Stimulated activated naive CD8-positive, alpha-beta T cell treated with anti-CD3 and anti-CD28 coated beads, Interleukin-15, amount 100 ng/mL, for 72 hours (primary cell): ENCODE measurements at places on chromosomes 16 and 17.
A peak's percentile ranks its signal among the peaks of the same experiment; 100 is the strongest.

DNA sequence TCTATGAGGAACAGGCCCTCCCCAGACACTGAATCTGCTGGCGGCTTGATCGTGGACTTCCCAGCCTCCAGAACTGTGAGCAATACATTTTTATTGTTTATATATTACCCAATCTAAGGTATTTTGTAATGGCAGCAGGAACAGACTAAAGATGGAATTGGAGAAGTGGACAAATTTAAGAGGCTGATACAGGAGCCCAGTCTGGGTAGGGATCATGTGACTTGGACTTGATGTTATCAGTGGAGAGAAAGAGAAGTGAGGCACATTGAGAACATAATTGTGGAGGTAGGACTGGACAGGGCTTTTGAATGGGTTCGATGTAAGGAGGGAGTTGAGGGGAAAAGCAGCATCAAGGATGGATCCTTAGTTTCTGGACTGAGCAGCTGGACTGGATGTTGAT, 93.8 kb downstream of the USP31 start:
- no peak for DNase-seq

GRCh38 chr17:63999680-64000531, 1.8 kb downstream of the PRR29 start:
- no peak for DNase-seq

GRCh38 chr16:19417640-19418039, at the start of gene TMC5:
TMC5 (plus strand) TSS chr16:19417883; CDS start chr16:19440039, 22,156 bp downstream.
- no peak for DNase-seq

DNA sequence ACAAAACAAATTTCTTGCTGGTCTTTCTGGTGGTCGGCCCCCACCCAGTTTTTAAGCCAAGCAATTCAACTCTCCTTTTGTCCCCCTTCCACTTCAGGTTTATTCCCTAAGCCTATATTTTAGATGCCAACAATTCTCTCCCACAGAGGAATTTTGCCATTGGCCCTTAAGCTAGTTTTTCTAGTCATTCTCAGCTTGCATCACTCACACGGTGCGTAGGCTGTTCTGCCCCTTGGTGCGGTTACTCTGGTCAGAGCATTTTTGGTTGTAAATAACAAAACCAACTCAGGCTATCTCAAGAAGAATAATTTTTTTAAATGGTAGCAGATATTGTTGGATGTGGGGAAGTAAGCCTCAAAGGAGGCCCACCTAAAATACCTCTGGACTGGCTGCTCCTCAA, 33.7 kb upstream of the DYNLL2 start:
- DNase-seq = no peak

- DNase-seq = no peak
These were observed 16.4 kb downstream of the LPO start for GRCh38 chr17:58254803-58255202.

DNA sequence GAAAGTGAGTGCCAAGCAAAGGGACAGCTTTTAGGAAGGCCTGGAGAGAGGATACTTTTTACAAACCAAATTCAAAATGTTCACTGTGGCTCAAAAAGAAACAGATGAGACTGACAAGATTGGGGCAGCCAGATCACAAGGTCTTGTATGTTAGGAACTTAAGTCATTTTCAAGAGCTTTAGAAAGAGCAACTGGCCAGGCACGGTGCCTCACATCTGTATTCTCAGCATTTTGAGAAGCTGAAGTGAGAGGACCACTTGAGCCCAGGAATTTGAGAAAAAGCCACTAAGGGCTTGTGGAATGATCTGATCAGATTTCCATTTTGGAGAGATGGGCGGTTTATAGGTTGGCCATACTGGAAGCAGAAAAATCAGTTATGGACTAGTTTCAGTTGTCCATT, 17.2 kb downstream of the SPAG9 start:
- DNase-seq = no peak

DNA sequence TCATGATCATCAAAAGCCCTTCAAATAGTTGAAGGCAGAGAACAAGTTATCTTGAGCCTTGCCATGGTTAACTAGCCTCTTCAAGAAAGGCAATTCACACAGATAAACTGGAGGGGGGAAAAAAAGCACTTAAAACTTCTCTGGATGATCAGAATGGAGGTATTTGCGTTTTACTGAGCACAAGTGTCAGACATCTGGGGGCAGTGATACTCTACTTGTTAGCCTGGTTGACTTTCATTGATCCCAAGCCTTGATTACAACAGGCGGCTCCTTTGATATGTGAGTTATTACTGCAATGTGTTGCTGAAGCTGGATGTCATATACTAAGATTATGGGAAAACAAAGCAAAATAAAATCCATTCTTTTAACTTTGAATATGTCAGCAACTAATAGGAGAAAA, 155.0 kb upstream of the HS3ST3A1 start:
- DNase-seq = no peak

DNA sequence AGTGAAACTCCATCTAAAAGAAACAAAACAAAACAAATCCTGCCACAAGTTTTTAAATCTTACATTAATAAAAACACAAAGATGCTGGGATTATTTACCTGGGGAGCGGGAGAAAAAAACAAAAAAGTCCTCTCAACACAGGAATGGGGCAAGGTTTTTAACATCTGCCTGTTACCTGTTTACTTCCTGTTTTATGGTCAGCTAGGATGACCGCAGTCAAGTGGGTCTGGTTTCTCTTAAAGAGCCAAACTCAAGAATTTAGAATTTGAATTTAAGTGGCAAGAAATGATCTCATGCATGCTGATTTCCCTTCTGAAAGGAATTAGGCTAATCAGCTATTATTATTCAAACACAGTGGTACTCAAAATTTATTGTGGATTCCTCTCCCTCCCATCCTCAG, 39.7 kb upstream of the TBC1D3K start:
- DNase-seq = no peak

DNA sequence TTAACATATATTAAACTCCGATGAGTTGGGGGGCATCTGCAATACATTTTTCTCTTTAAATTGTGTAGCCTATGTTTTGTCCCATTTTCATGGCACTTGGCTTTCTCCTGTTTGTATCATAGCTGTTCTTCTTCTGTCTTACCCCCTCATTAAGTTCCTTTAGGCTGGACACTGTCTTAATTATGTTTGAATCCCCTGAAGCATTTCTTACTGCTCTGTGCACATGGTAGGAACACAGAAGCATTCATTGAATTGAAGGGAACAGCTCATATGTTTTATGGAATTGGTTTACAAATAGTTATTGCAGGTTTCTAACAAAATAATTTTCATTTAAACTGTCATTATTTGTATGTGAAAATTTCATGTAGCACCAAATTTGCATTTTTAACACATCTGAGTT, 176.8 kb downstream of the TANC2 start:
- DNase-seq = no peak

DNA sequence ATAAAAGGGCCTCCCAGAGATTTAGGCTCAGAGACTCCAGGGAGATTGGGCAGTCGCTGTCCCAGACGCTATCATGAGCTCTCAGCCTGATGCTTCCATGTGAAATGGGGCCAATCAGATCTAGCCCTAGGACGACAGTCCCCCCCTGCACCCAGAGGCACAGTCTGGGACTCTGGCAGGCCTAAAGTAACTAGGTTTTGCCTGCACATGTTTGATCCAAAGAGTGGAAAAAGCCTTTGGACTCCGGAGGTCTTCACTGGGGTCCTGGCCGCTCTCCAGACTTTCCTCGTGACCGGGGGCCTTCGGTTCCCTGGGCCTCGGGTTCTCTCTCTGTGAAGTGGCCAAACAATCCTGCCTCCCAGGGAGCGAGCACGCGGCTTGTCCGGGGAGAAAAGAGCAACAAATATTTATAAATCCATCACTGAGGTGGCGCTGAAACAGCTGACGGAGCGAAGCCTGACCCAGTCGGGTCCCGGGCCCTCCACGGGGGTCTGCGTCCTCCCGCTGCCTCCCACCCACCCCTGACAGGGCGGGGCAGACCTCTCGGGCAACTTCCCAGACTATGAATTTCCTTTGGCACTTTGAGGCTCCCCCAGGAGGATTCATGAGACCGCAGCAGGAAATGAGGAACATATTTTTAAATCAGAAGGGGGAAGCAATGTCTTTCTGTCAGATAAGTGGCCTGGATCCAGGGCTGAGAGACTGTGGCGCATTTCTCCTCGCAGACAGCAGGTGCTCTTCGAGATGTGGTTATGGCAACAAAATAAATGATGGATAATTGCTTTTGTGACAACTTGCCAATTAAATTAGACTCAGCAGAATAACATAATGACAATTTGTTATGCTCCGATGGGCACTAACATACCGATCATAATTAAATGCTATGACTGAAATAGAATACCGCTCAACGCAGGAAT, 38.9 kb downstream of the MRPS23 start:
- DNase-seq = no peak

DNA sequence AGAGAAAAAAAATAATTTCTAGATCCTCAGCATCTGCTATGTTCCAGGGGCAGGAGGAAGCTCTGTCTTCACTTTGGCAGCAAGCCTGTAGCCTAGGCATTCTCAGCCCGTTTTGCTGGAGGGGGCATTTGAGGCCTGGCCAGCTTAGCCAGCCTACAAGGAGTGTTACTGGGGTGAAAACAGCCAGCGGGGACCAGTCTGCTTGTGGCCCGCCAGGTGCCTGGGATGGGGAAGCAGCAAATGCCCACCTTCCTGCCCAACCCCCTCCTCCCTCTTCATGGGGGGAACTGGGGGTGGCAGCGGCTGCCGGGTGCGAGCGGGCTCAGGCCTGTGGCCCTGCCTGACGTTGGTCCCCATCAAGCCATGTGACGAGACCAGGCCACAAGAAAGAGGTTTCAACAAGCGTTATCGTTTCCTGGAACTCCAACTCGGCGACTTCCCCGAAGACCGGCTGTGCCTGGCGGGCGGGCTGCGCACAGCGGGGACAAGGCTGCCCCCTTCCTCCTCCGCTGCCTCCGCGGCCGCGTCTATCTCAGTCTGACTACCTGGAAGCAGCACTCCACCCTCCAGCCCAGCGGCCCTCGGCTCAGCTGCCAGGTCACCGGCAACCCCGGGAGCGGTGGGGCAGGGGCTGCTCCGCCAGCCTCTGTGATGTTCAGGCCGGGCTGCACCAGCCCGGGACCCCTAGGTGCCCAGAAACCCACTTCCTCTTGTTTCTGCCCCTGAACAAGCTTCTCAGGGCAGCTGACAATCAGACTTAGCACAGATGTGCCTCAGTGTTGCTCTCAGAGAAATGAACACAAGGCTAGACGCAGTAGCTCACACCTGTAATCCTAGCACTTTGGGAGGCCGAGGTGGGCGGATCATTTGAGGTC, 22.9 kb downstream of the SOCS1 start:
- peak; percentile 92 for DNase-seq

- DNase-seq = no peak
These were observed 59.9 kb downstream of the OR1D5 start for GRCh38 chr17:3003296-3004149.

DNA sequence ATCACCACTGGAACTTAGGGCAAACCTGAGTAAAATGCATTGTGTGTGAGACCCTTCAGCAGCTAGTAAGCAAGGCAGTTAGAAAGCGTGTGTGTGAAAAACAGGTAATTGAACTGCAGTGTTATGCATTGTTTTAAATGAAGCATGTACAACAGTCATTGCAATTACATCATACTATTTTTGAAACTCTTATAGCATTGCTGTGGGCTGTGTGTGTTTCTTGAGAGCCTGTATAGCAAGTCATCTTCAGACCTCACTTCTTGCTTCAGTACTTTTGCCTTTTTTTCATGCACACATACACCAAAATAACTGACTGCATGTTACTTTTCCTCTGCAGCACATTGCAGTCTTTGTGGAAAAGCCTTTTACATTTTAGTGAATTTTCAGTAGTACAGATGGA, 19.2 kb downstream of the PTRH2 start:
- no peak for DNase-seq

GRCh38 chr17:79997011-79997660, 38.5 kb downstream of the TBC1D16 start:
- DNase-seq = peak; percentile 69

DNA sequence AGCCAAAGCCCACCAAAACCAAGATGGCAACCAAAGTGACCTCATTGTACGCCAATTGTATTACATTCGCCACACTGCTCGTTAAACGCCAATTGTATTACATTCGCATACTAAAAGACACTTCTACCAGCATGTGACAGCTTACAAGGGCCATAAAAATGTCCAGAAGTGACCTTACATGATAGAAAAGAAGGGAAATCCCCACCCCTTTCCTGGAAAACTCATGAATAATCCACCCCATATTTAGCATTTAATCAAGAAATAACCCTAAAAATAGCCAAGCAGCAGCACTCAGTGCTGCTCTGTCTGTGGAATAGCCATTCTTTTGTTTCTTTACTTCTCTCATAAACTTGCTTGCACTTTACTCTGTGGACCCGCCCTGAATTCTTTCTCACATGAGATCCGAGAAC, 25.7 kb downstream of the PSMD7 start:
- no peak for DNase-seq

DNA sequence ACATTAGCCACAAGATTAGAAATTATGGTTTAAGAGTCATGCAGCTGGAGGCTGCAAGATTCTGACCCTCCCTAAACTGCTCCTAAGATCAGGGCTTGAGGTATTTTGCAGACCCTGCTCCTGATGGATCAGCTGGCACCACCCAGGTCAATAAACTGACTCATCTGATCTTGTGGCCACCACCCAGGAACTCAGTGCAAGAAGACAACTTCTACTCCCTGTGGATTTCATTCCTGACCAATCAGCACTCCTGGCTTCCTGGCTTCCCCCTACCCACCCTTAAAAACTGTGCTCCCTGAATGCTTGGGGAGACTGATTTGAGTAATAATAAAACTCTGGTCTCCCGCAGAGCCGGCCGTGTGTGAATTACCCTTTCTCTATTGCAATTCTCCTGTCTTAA, 25.0 kb upstream of the MILR1 start:
- no peak for DNase-seq

GRCh38 chr17:28173801-28174200, 131.3 kb downstream of the NLK start:
- DNase-seq = no peak

DNA sequence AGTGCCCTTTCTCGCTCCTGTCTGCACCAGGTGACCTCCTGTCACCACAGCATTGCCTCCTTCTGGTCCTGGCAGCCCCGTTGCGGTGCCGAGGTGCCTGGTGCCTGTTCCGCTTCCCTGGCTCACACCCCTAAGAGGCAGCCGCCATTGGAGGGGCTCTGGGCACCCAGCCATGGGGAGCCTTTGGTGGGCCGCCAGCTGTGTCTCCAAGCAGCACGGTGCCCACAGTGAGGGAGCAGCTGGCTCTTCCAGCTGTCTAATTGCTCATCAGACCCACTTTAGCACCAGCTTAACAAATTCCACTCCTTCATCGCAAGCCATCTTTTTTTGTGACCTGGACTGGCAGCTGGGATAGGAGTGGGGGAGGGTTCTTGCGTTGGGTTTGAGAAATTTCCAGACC, 276.1 kb downstream of the SNX29 start:
- no peak for DNase-seq

- DNase-seq = no peak
These were observed 48.2 kb upstream of the STH start for GRCh38 chr17:45950888-45951287.
